ENCODE measurements at places on chromosomes 2 and 18.
A peak's percentile ranks its signal among the peaks of the same experiment; 100 is the strongest.

GRCh38 chr2:217418090-217418489 lies 558.2 kb upstream of the TNP1 start:
- DNase-seq: no peak

GRCh38 chr2:237433920-237434676 lies 20.1 kb upstream of the COL6A3 start:
- no peak for DNase-seq

DNA sequence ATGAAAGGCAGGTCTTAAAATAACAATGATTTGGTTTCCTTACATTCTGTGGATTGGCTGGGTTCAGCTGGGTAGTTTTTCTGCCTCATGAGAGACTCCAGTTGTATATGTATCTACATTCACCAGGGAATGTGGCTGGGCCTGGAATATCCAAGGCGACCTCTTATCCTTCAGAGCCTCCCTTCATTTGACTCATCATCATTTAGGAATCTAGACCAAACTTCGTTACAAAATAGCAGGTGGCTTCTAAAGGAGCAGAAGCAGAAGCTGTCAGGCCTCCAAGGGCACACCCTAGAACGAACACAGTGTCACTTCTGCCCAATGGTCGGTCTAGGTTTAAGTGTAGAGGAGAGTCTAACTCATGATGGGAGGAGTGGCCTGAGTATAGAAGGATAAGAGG lies 204.2 kb downstream of the EN1 start:
- no peak for DNase-seq

GRCh38 chr2:132255714-132256113 lies 94.0 kb upstream of the ANKRD30BL start:
- DNase-seq: no peak

GRCh38 chr2:103847276-103847675 lies 1006.6 kb upstream of the POU3F3 start:
- DNase-seq: no peak

GRCh38 chr2:727071-727470 lies 49.9 kb upstream of the TMEM18 start:
- DNase-seq: no peak

DNA sequence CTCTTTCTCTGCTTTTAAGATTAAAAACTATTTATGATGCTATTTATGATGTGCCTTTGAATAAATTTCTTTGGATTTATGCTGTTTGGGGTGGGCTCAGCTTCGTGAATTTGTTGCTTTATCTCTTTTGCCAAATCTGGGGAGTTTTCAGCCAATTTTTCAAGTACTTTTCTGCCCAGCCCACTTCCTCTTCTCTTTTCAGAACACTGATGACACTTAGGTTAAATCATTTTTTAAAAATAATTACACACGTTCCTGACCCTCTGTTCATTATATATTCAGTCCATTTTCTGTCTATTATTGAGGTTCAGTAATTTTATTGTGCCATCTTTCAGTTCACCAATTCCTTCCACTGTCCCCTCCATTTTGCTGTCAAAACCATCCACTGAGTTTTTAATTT lies 14.8 kb upstream of the BCL2L11 start:
- no peak for DNase-seq

- no peak for DNase-seq
Measured at GRCh38 chr2:12006850-12007249, 260.4 kb downstream of the LPIN1 start.

DNA sequence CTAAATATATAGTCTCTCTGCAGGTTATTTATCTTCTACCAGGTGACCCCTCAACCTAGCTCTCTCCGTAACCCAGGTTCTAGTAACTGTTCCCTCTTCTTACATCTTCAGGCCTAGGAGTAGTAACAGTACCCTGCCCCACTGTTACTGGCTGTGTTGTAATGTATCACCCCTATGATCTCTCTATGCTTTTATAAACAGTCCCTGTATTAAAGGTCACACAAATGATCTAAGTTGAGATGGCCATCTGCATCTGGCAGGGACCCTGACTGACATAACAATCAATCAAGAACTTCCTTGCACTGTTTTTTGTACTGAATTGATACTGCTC lies 219.7 kb upstream of the STK17B start:
- no peak for DNase-seq

DNA sequence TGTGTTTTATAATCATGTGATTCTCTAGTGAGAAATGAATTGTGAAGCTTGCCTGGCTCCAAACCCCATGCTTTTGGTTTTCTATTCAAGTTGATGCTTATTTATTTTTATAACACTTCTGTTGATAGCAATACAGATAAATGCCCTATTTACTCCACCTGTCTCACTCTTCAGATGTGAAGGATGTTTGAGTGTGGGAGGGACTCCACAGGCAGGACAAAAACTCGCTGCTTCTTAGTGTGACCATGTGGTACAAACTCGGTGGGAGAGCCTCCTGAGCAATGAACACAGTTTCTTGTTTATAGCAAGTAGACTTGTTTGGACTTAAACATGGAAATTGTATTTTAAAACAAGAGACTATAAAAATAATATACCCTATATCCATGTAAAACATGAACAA lies 219.7 kb downstream of the GULP1 start:
- DNase-seq: no peak

DNA sequence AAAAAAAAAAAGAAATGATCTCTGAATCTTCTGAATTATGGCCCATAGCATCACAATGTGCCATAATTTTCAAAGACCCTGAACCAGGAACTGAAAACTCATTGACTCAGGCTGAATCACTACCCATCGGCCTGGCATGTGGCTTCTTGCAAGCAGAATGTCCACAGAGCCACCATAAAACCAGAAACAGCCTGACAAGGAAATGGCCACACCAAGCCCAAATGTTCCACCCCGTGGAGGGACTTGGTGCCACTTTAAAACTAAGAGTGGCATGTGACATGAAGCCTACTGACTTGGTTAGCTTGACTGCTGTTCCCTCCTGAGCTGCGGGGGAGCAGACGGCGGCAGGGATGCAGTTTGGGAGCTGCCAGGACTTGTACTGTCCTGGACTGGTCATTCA lies 71.2 kb upstream of the RBM44 start:
- no peak for DNase-seq

- no peak for DNase-seq
Measured at GRCh38 chr2:71613403-71613952, 160.1 kb downstream of the DYSF start.

DNA sequence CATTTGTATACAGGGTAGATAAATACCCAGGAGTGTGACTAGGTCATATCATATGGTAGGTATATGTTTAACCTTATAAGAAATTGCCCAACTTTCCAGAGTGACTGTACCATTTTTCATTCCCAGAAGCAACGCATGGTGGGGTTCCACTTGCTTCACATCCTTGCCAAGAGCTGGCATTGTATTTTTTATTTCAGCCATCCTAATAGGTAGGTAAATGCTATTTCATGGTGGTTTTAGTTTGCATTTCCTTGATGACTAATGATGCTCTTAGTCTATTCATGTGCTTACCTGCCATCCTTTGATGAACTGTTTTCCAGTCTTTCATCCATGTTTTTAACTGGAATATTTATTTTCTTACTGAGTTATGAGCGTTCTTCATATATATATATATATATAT lies 51.9 kb downstream of the MAP4K3 start:
- no peak for DNase-seq

DNA sequence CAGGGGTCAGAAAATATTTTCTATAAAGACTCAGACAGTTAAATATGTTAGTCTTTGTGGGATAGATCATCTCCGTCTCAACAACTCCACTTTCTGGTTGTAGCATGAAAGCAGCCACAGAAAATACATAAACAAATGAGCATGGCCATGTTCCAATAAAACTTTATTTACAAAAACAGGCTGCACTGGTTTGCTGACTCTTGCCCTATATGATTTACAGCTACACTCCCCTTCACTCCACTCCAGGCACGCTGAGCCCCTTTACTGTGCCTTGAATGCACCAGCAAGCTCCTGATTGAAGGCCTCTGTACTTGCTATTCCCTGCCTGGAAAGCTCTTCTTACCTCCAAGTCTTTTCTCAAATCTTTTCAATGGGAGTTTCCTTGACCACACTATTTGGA lies 5.8 kb upstream of the STAMBP start:
- no peak for DNase-seq

- DNase-seq: no peak
Measured at GRCh38 chr2:45024097-45024496, 14.8 kb upstream of the SIX2 start.

DNA sequence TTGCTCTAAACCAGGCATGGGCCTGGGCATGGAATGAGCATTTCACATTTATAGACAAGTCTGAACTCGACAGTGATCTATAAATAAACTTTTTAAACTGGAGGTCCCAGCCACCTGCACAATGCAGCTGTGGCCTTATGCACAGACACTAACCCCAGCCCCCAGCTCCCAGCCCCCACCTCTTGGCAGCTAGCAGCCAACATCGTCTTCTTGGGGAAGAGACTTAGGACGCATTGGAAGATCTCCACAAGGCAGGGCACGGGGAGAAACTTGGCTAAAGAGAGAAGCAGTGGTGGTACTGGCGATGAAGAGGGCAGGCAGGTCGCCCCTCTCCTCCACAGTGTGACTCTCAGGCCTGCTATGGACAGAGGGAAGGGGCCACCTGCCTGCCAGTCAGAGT lies 213.2 kb downstream of the ANAPC1 start:
- DNase-seq: no peak

DNA sequence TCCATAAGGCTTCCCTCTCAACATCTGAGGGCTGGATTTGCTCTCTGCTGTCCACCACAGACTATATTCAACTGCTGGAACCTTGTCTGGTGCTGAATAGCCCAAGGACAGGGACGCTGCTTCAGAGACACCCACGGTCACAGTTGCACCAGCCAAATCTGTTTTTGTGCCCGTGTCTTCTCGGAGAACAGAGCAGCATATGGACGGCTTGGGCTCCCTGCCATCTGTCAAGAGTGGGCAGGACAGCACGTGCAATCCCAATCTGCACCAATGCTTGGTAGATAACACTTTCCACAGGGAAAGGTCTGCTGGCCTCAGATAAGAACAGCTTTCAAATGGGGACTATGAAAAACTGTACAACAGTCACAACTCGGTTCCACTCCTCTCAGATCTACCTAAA lies 466.1 kb downstream of the TGIF1 start:
- no peak for DNase-seq

GRCh38 chr2:21317131-21317530 lies 193.4 kb downstream of the TDRD15 start:
- DNase-seq: peak; percentile 23

- no peak for DNase-seq
Measured at GRCh38 chr2:8496617-8497016, 185.2 kb upstream of the ID2 start.

- no peak for DNase-seq
Measured at GRCh38 chr18:70448588-70448987, 159.7 kb downstream of the SOCS6 start.

- DNase-seq: no peak
Measured at GRCh38 chr18:48338915-48339314, 70.3 kb downstream of the ZBTB7C start.

DNA sequence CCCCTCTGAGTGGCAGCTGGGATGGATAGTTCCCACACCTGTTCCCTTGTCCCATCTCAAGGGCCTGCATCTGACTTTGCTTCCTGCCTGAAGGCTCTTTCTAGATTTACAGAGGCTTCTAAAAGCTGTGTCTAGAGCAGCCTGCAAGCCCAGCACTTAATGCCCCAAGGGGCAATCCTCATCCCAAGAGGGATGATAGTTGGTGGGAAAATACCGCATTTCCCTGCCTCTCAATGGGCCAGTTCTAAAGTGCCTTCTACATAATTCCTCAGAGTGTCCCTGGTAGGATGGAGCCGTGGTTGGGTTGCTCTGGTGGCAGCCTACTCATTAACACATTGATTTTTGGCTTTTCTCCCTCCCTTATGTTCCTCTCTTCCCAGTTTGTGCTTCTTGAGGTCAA lies 29.5 kb downstream of the LAMA3 start:
- DNase-seq: no peak

DNA sequence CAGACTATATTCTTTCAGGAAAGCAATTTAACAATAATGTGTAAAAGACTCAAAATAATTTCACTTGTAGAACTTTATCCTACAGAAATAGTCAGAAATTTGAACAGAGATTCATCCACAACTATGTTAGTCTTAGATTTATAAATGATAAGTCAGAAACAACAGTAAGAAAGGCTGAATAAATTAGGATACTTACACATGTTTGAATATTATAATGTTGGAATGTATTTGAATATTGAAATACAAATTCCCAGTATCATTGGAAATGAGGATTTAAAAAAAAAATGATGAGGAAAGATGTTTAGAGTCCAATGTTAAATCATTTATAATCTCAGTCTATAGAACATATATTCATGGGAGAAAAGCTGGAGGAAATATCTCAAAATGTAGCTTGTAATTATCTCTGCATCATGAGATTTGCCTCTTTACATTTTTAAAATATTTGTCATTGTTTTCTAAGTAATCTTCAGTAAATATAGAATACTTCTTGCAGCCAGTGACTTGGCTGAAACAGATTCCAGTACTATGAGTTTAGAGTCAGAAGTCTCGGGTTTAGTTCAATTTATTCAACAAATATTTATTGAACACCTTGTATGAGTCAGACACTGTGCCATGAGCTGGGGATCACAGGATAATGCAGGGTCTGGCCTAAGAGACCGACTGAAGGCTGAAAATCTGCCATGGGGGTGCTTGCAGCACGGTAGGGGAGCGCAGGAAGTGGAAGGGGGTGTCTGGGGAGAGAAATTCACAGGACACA lies 32.3 kb downstream of the CXCR4 start:
- no peak for DNase-seq

GRCh38 chr2:23550553-23550952 lies 165.6 kb downstream of the KLHL29 start:
- no peak for DNase-seq

DNA sequence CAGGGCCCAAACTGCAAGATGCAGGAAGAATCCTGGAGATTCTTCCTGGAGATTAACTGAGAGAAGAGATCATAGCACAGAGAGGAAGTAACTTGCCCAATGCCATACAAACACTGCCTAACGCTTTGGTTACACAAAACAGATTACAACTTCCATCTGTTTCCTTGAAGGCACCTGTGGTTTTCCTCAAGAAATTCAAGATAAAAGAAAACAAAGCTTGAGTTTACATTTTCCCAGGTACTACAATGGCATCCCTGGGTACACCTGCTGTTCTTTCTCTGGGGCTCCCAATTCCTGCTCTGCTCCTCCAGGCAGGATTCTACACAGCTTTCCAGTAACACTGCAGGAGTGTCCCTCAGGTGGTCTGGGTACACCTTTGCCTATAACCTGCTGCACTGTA lies 781.9 kb upstream of the ID2 start:
- DNase-seq: no peak

DNA sequence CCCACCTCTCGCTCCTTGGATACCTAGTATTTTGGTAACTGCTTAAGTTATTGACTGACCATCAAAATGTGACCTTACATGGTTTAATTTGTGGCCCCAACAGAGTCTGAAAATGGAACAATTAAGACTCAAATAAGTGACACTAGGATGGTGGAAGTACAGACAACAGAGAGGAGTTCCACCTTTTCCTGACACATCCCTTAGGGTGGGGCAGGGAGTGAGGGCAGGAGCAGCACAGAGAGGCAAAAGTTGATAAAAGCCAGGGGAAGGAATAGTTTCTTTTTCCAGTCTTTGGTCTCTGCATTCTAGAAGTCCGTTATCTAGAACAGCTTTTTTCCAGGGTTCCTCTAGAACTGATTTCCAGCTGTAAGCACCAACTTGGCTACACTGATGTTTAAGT lies 32.2 kb downstream of the FTCDNL1 start:
- DNase-seq: no peak

- no peak for DNase-seq
Measured at GRCh38 chr2:20148426-20148922, 76.5 kb downstream of the SDC1 start.
